ENCODE measurements at places on chromosomes 6 and 20.

- peak; percentile 76 for DNase-seq
Measured at GRCh38 chr6:209432-210103, 82.7 kb upstream of the DUSP22 start.

DNA sequence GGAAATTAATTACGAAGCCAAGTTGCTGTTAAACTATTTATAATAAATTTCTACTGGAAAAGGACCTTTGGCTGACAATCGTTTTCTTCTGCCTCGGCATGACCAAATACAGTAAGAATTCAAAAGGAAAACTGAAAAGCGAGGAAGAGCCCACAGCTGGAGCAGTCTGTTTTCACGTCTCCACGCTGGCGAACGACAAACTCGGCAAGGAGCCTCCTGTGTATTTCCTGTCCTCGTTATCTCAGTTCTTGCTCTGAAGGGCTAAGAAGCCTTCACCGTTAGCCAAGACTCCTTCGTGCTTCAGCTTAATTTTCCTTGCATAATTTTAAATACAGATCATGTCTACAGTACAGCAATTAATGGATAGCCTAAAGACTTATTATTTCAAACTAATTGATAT, 214.3 kb upstream of the PLCB4 start:
- DNase-seq, result no peak

- no peak for DNase-seq
Measured at GRCh38 chr6:14517516-14518105, 400.0 kb downstream of the CD83 start.

GRCh38 chr20:49091104-49091503, 45.0 kb downstream of the CSE1L start:
- no peak for DNase-seq

- DNase-seq, result no peak
Measured at GRCh38 chr6:11459079-11459610, 78.4 kb upstream of the TMEM170B start.

DNA sequence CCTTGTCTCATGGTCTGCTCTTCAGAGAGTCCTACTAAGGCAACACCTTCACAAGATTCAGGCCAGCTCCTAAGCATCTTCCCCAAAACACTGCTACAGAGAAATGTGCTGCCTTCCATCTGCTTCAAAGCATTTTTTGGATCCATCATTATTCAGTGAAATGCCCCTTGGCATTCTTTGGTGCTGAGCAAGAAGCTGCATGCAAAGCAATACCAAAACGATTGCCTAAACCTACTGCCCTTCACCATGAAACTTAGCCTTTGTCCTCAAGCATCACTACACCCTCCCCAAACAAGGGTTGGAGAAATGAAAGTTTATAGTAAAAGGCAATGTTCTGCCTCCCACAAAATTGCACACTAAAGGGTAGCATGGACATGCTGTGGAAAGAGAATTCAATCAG, 93.5 kb downstream of the SNAP25 start:
- no peak for DNase-seq

GRCh38 chr20:63178889-63179686, 36.8 kb downstream of the YTHDF1 start:
- peak; percentile 29 for DNase-seq

DNA sequence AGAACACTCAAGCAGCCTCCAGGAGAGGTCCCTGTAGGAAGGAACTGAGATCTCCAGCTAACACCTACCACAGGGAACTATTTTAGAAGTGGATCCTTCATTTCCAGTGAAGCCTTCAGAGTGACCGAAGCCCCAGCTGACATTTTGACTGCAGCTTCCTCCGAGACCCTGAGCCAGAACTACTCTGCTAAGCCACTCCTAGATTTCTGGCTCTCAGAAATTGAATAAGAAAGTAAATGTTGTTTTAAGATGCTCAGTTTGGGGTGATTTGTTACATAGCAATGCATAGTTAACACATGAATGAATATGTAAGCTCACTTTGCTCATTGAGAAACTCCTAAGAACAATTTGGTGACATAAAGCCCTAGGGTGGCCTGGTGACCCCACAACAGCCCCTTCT, 5.5 kb downstream of the TULP1 start:
- no peak for DNase-seq

DNA sequence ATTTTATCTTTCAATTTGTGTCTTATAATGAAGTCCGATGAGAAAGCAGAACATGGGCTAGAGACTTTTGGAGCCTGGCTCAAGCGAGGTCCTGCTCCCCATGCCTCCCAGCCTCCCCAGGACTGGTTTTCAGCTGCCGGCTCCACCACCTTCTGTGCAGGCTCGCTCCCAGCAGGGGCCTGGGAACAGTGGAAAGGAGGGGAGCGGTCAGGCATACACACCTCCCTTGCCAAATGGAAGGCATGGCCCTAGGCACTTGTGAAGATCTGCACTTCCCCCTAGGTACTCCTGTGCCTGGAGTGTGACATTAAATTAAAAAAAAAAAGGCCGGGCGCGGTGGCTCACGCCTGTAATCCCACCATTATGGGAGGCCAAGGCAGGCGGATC, 4.7 kb upstream of the MOG start:
- DNase-seq, result no peak

- DNase-seq, result no peak
Measured at GRCh38 chr20:61718361-61719005, 347.2 kb downstream of the TAF4 start.

GRCh38 chr6:79249136-79249535, 14.7 kb upstream of the HMGN3 start:
- no peak for DNase-seq

GRCh38 chr6:3285049-3285639, 26.4 kb downstream of the PSMG4 start:
- no peak for DNase-seq

GRCh38 chr20:52420805-52421204, 229.2 kb upstream of the ZFP64 start:
- no peak for DNase-seq

GRCh38 chr6:40874495-40874894, 164.5 kb downstream of the UNC5CL start:
- no peak for DNase-seq

- DNase-seq, result no peak
Measured at GRCh38 chr6:29800254-29800653, 27.4 kb upstream of the HLA-G start.

- DNase-seq, result no peak
Measured at GRCh38 chr6:8627085-8627861, 191.9 kb upstream of the SLC35B3 start.

DNA sequence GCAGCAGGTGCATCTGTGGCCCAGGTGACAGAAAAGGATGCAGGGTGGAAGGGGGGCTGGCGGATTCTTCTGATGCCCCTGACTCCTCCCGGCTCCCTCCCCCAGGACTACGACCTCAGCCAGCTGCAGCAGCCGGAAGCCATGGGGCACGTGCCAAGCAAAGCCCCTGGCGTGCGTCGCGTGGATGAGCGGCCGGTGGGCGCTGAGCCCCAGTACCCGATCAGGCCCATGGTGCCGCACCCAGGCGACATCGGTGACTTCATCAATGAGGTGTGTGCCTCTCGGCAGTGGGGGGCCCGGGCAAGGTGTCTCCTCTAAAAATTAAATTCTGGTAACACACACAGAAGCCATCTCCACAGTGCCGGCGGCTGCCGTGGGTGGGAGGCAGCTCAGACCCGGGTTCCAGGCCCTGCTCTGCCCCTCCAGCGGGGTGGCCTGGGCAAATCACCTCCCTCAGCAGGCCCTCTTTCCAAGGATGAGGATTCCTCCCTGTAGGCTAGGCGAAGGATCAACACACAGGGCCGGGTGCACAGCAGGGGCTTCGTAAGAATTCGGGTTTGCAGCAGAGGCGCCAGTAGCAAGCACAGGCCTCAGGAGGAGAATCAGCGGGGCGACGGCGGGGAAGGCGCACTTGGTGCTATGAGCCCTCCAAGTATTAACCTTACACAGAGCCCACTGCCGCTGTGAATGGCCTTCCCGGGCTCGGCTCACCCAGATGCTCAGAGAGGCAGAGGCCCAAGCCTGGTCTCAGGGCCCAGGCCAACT, 131.5 kb downstream of the TAF4 start:
- DNase-seq, result no peak

GRCh38 chr6:80338201-80338836, 231.8 kb downstream of the BCKDHB start:
- peak; percentile 34 for DNase-seq

DNA sequence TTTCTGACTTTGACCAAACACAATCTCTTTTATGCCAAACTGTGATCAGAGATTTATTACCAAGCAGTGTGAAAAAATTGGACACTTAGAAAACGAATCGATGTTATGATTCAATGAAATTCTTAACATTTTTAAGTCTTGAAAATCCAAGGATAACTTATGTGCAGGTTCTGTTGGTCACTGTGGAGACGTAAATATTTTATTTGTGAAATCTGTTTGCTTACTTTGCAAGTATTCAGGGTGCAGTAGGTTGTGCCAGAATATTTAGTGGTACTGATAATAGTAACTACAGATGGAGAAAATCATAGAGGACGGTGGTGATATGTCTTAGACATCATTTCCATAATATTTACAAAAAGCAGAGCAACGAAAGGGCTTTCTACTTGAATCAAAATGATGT, 97.3 kb downstream of the BMP2 start:
- DNase-seq, result no peak

DNA sequence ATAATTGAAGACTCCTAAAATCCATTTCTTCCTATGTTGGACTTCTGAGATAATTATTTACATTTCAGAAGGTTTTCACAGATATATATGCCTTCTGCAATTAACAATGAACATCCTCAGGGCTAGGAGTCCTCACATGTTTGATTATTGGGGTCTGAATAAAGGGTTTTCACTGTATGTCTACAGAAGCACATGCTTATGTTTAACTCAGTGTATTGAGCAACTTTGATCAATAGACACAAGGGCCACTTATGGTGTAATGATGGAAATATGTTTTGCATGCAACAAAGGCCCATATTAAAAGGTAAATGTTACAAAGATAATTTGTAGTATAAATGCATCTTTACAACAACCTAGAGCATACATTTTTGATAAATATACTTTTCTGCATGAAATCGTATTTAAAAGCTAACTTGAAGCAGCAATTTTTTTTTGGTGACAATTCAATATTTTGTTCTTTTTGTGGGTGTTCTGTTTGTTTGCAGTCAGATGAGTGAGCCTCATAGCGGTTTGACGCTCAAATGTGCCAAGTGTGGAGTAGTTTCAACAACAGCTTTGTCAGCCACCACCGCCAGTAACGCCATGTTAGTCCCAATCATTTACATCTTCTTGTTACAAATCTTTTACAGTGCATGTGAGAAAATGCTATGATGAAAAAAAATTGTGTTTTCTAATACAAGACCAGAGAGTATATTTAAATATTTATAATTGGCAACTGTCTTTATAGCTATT, 458.2 kb downstream of the LMBRD1 start:
- DNase-seq, result no peak

GRCh38 chr6:52595000-52595795, 18.3 kb upstream of the TRAM2 start:
- DNase-seq, result no peak

DNA sequence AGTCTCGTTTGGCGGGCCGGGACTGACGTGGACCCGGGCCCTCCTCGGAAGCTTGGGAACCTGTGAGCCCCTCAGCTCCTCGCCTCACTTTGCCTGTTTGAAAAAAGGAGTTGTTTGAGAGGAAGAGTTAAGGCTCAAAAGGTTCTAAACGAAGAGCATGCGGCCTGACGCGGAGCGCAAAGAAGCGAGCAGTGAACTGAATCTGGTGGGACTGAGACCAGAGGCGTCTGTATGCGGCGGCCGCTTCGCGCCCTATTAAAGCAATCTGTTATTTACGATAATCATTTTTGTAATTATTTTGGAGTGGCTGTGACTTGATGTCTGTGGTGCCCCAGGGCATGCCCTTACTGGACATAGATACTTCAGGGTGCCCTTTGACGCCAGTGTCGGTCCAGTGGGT, 3.3 kb upstream of the TFAP2C start:
- no peak for DNase-seq

DNA sequence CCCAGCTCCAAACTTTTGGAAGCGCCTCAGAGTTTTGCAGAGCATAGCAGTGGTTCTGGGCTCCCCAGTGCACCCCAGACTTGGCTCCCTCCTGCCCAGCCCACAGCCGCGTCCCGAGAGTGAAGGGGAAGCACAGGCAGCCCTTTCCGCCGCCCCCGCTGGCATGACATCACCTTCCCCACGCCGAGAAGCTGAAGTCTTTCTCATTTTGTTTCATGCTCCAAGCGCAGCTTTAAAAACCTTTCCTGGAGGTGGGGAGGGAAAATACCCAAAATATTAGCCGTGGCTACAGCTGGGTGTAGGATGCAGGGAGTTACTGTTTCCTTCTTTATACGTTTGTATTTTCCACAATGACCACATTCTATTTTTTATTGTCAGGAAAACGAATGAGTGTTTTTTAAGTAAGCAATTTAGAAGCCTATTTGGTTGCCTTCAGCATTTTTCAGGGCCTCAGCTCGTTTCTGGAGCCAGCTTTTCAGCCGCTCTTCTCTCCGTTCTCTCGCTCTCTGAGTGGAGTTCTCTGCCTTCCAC, 72.9 kb downstream of the SNX5 start:
- DNase-seq, result peak; percentile 30

GRCh38 chr6:101296169-101296960, 97.1 kb upstream of the GRIK2 start:
- DNase-seq, result no peak

DNA sequence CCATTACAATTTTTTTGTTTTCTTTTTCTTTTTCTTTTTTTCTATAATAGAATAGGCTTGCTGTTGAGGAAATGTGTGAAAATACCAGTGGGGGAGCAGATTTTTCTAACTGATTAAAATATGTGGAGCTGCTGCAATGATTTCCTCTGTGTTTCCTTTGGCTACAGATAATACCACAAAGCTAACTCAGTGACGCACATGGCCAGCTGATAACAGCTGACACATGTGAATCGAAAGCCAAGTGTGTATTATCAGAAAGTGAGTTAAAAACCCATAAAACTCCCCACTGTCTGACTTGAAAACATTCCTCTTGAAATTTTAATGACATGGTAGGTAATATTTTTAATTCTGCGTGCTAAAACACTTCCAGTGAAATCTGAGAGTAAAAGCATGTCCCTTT, 70.8 kb upstream of the AHI1 start:
- no peak for DNase-seq

GRCh38 chr6:17172836-17173470, 71.1 kb downstream of the STMND1 start:
- no peak for DNase-seq

GRCh38 chr20:22411286-22411626, 173.1 kb downstream of the FOXA2 start:
- no peak for DNase-seq

- no peak for DNase-seq
Measured at GRCh38 chr6:45076217-45076930, 251.8 kb upstream of the RUNX2 start.

DNA sequence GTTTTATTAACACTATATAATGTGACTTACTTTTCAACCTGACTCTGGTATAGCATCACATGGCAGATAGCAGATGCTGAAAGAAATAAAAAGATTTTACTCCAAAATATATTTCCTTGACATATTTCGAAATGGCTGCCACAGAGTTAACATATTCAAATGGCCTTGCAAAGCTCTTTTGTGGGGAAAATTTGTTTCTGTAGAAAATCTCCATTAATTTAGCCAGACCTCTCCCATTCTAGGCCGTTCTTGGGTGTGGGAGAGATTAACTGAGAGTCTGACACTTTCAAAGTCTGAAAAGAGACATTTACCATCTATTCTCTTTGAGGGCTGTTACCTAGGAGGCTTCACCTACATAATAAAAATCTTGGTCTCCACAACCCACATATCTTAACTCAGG, 217.2 kb downstream of the OTOR start:
- no peak for DNase-seq

All from stimulated activated CD4-positive, alpha-beta T cell treated with anti-CD3 and anti-CD28 coated beads, Interleukin-15, amount 100 ng/mL, for 48 hours (primary cell).